H9 (cell line): ENCODE measurements at places on chromosomes 5 and 9. TPM values are rescaled to one million over a fixed set of nuclear protein-coding genes. Genes with fewer than 3 reads are reported as not detected.

DNA sequence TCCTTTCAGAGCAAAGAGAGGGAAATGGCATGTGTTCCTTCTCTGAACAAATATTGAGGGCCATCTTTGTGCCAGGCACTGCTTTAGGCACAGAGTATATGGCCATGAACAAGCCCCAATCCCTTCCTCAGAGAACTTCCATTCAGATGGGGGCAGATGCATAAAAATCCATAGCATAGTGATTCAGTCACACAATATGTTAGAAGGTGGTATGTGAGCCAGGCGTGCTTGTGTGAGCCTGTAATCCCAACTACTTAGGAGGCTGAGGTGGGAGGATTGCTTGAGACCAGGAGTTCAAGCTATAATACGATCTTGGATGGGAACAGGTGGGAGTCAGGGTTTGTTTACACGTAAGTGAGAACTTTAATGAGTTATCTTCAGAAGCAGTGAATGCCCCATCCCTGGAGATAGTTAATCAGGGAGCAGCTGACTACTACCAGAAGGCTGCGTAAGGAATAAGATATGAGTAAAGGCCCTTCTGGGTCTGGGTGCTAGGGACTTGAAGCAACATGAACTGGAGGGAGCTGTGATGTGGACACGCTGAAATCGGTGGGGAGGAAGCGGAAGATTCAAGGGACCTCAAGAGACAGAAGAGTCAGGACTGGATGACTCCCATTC, 27.1 kb downstream of the NANS start:
- DNase-seq: no peak

Gene TAF1L
- not detected in 2 replicates for total RNA-seq

DNA sequence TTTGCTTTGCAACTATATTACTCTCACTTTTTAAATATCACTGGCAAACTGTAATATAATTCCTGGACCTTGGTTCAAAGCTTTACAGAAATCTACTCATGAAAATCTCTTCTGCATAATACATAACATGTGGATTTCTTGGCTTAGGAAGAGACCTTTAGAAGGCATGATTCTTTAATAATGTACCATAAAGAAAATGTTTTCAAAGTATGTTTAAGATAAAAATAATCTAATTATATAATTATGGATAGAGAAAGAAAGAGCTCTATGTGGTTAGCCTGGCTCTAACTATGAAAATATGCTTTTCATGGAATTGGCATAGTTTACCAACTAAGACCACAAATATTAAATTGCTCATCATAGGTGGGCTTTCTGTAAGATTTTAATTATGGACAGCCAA, 817.8 kb downstream of the TLE1 start:
- DNase-seq: no peak

Gene PAXX
- 46.8 and 51.2 TPM in 2 replicates for total RNA-seq

Gene SLC6A19
- not detected in 2 replicates for total RNA-seq

GRCh38 chr5:160071916-160072315, 47.3 kb downstream of the PWWP2A start:
- no peak for DNase-seq

- DNase-seq: no peak
Measured at GRCh38 chr5:66697796-66698564, 101.8 kb downstream of the MAST4 start.

Gene TXNDC8
- total RNA-seq: not detected in 2 replicates

DNA sequence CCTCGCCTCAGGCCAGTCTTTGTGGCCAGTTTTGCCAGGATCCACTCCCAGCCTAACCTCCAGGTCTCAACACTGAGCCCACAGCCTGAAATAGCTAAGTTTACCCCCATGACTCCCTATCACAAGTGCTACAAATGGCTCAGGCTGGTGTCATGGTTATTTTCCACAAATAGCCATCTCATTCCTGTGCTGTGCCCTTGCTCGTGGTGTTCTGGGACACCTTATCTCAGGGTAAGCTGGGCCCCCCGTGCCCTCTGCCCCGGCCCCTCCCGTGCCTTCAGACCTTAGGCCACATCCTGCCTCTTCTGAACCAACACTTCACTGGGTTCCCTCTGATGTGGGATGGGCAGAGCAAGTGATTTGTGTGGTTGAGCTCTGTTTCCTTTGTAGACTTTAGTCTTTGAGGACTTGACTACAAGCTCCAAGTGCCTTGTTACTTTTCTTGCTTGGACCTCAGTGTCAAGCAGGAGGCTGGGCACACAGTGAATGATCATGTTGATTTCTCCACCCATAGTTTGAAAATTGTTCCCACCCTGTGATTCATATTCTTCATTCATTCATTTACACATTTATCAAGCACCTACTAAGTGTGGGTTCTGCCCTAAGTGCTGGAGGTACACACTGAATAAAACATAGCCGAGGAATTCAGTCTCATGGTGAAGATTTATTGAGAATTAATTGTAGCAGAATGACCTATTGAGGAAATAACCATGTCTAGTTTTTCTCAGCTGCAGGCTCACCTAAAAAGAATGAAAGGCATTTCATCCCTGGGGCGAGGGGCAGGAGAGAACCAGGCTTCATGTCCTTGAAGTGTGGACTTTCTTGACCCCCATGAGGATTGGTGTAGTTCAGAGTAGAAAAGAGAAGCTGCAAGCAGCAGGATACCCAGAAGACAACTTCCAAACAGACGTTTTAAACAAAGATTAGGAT, 84.5 kb upstream of the CTNNA1 start:
- no peak for DNase-seq

GRCh38 chr9:15304632-15305031, 2.4 kb downstream of the TTC39B start:
- no peak for DNase-seq

Gene GRXCR2
- not detected in 2 replicates for total RNA-seq

Gene ECM2
- not detected in 2 replicates for total RNA-seq

DNA sequence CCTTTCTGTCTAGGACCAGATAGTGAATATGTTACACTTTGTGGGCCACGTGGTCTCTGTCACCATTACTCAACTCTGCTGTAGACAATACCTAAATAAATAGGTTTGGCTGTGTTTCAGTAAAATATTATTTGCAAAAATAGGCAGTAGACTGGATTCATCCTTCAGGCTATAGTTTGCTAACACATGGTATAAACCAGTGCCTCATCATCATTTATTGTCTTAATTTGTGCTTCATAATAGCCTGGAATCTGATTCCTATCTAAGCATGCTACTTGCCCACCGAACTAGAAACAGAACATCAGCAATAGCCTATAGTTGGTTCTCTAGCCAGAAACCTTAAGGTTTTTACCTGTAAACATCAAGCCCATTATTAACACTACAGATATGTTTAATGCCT, 215.6 kb downstream of the FBXL7 start:
- no peak for DNase-seq
